ENCODE measurements at places on chromosomes 2 and 18. TPM values are rescaled to one million over a fixed set of nuclear protein-coding genes. Genes with fewer than 3 reads are reported as not detected.

- no peak overlapping the region for H3K27ac ChIP-seq
- no peak for DNase-seq
- H3K27me3 ChIP-seq, result no peaks in the 10 kb centered on the region
- no peak overlapping the region for H3K4me3 ChIP-seq
- no peaks in the 10 kb centered on the region for H3K4me1 ChIP-seq
Observed at GRCh38 chr2:69535817-69536241, 98.6 kb upstream of the NFU1 start.

DNA sequence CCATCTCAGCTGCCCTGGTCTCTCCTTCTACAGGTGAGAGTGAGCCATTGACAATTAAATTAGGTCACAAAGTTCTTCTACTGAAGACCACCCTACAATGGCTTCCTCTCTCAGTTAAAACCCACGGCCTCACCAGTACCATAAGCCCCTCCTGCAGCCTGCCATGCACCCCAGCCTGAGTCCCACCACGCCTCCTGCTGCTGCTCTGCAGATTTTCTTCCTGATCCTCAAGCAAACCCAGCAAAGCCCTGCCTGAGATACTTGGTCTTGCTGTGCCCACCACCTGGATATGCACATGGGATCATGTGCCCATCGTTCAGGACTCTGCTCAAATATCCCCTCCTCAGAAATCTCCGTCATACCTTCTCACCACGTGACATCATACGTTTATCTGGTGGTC lies 696.6 kb downstream of the RNF144A start:
- no peaks in the 10 kb centered on the region for H3K4me1 ChIP-seq
- H3K36me3 ChIP-seq, result no peaks in the 10 kb centered on the region
- H3K27ac ChIP-seq, result no peak overlapping the region
- no peak overlapping the region for H3K4me3 ChIP-seq
- DNase-seq, result no peak

GRCh38 chr2:131146231-131146630 lies 41.1 kb downstream of the PLEKHB2 start:
- peaks cover 12% of the 10 kb centered on the region for H3K36me3 ChIP-seq
- no peak overlapping the region for H3K4me3 ChIP-seq
- no peak overlapping the region for H3K27ac ChIP-seq

GRCh38 chr2:64863097-64863820 lies 125.9 kb upstream of the SLC1A4 start:
- DNase-seq, result no peak
- peaks cover 27% of the 10 kb centered on the region for H3K4me1 ChIP-seq
- no peaks in the 10 kb centered on the region for H3K36me3 ChIP-seq

GRCh38 chr2:111522231-111522768 lies 361.7 kb downstream of the ANAPC1 start:
- no peak overlapping the region for H3K4me3 ChIP-seq
- no peak for DNase-seq
- no peaks in the 10 kb centered on the region for H3K36me3 ChIP-seq
- H3K27me3 ChIP-seq, result no peaks in the 10 kb centered on the region
- H3K27ac ChIP-seq, result no peak overlapping the region
- no peaks in the 10 kb centered on the region for H3K4me1 ChIP-seq

PRSS56 gene
- not detected for total RNA-seq

C2orf72 gene
- total RNA-seq, result not detected

PCARE gene
- not detected for total RNA-seq

ITPRIPL1 gene
- 23.9 TPM for total RNA-seq

GRCh38 chr2:50402654-50402960 lies 629.3 kb downstream of the NRXN1 start:
- H3K36me3 ChIP-seq, result no peaks in the 10 kb centered on the region
- no peak overlapping the region for H3K4me3 ChIP-seq
- no peak overlapping the region for H3K27ac ChIP-seq
- DNase-seq, result no peak
- no peaks in the 10 kb centered on the region for H3K27me3 ChIP-seq

- H3K27ac ChIP-seq, result no peak overlapping the region
- H3K27me3 ChIP-seq, result no peaks in the 10 kb centered on the region
- no peaks in the 10 kb centered on the region for H3K4me1 ChIP-seq
- no peaks in the 10 kb centered on the region for H3K36me3 ChIP-seq
- no peak overlapping the region for H3K4me3 ChIP-seq
- no peak for DNase-seq
Observed at GRCh38 chr2:70655786-70656185, 102.2 kb upstream of the TGFA start.
